ENCODE measurements at places on chromosomes 2 and 18.

- DNase-seq, result no peak
Measured at GRCh38 chr2:235086481-235087184, 134.8 kb downstream of the SH3BP4 start.

GRCh38 chr2:232927032-232927792, 57.1 kb downstream of the SNORC start:
- peak; percentile 38 for DNase-seq

DNA sequence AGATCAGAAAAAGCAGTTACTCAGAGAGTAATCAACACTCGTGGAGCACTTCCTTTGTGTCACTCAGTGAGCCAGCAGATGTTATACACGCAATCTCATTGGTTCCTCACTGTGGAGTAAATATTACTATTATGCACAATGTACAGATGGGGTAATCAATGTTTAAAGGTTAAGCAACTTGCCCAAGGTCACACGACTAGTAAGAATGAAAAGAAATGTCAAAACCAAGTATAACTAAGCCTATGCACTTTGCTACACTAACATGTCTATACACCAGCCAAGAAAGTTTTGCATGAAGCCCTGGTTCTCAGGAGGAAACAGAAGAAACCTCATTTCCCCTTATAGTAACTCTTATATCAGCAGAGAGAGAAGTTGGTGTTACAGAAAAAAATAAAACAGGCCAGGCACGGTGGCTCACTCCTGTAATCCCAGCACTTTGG, 5.4 kb downstream of the METTL21A start:
- DNase-seq, result no peak

- DNase-seq, result no peak
Measured at GRCh38 chr18:49764032-49764431, 49.3 kb downstream of the ACAA2 start.

DNA sequence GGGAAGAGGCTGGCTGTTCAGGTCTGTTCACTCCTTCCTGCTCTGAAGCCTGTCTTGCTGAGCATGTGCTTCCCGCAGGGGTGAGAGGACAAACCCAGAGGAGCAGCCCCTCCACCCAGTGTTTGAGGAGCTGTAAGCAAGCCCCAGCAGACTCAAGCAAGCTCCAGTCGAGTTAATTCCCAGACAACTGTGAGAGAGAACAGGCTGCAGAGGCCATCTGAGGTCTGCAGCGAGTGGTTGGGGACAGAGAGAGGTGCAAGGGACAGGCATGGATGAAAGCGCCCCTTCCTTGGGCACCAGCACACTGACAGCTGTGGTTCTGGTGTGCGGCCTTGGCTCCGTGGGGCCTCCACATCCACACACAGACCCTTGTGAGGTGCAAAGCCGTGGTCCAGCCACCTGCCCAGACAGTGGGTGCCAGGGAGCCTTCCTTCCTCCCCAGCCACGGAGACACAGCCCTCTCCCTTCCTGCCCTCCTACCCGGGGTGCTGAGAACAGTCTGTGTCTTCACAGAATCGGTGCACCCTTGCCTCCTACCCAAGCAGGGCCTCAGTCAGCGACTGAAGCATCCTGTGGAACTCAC, 36.2 kb downstream of the MAL start:
- no peak for DNase-seq

DNA sequence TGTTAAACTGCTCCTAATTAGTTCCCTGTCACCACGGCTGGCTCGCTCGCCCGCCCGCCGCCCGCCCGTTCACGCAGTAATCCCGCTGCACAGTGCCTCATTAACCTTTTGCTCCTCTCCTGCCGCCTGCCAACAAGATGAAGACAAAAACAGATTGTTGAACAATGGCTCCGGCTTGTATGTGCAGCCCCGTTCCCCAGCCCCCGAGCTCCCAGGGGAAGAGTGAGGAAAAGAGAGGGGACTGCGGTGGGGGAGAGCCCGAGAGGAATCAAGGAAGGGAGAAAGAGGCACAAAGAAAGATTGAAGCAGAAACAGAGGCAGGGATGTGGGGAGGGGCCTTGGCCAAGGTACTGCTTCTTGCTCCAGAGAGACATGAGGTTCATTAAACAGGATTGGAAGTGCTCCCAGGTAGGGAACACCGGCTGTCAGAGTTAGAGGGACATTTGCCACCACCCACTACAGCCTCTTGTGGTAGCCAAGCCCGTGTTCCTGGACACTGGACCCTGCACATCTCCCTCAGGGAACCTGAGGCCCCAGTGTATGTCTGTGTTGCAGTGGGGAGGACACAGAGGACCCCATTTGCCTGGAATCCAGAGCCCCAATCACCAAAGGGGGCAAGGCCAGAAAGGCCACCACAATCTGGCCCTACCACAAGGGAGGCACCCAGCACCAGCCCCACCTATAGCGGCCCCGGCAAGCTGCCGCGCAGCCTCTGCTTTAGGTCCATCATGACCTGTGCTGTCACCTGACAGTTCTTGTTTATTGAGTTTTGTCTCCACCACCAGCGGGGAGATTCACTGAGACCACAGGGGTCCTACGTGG, 38.1 kb downstream of the EMX1 start:
- no peak for DNase-seq

- DNase-seq, result no peak
Measured at GRCh38 chr2:43642363-43642762, 5.3 kb downstream of the PLEKHH2 start.

DNA sequence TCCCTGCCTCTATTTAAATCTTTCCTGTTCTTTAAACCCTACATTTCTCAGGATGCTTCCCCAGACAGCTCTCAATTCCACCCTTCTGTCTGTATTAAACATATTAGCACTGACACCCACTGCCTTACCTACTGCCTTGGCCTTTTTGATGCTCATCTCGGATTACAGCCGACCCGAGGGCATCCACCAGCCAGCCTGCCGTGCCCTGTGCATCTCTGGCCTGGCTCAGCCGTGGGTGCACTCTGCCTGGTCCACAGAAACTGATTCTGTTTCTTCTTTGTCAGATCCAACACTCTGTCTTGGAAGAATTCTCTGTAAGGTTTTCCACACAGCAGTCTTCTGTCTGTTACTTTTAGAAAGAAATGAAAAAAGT, 27.2 kb downstream of the TANC1 start:
- DNase-seq, result no peak

DNA sequence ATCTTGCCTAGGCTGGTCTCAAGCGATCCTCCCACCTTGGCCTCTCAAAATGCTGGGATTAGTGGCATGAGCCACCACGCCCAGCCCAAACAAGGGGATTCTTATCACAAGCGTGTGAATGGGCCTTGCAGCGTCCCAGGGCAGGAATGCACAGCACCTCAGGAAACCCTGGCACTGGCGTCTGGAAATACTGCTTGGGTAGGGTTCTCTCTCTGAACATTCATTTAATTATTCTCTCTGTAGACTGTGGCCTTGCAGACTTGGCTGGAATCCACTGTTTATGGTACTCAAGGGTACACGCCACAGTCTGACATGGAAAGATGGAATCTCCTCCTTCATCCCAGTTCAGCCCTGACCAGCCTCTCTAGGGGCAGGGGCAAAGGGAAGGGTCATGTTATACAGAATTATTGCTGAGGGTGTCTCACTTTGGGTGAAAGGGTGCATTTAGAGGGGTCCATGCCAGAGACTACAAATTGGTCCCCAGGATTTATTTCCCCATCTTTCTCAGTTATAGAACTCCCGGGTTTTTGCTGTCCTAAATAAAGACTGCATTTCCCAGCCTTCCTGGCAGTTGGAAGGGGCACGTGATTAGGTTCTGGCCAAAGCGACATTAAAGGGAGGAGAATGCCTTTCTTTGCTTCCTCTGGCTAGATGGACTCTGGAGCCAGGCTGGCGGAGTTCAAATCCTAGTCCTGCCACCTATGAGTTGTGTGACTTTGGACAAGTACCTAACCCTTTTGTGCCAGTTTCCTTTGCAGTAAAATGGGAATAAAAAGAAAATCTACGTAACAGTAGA, 147.2 kb upstream of the HAAO start:
- no peak for DNase-seq

DNA sequence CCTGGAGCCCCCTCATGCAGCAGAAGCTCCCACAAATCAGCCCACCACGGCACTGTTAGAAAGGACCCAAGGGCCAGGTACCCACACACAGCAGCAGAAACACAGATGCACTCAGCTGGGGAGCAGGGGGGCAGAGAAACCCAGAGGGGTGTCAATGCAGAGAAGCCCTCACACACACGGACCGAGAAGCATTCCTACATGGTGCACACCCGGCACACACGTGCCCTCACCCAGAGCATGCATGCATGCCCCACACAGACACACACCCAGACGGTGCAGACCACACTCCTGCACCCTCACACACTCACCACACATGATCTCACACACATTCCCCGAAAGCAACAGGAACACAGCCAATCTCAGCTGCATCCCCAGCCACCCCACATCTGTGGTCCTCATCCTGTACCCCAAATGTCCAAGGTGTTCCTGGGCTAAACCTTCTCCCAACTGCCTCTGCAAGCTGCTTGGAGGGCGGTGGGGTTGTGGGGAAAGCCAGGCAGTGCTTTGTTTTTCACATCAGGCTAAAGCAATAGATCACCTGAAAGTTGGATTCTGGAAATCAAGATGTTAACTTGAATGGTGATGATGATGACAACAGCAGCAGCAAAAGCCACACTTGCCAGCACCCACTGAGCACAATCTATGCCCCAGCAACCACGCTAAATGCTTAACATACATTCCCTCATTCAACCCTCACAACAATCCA, 102.3 kb downstream of the ZFP36L2 start:
- DNase-seq, result no peak

DNA sequence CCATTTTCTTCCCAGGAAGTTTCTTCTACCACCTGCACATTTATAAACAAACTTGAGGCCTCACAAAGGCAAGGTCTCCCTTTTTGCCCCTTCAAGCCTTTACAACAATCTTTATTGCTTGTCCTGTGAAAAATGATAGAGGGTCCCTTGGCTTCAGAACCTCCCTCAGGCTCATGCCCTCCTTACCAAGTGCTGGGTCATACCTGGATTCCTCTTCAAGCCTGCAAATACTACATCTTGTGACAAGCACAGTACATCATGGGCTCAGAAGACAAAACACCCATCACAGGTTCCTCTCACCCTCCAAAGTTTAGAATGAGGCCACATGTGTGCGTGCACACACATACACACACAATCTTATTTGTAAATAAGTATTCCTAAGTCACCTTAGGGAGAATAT, 9.1 kb downstream of the CAPN14 start:
- DNase-seq, result no peak

GRCh38 chr2:235489897-235490296, 3.9 kb upstream of the AGAP1 start:
- DNase-seq, result no peak

DNA sequence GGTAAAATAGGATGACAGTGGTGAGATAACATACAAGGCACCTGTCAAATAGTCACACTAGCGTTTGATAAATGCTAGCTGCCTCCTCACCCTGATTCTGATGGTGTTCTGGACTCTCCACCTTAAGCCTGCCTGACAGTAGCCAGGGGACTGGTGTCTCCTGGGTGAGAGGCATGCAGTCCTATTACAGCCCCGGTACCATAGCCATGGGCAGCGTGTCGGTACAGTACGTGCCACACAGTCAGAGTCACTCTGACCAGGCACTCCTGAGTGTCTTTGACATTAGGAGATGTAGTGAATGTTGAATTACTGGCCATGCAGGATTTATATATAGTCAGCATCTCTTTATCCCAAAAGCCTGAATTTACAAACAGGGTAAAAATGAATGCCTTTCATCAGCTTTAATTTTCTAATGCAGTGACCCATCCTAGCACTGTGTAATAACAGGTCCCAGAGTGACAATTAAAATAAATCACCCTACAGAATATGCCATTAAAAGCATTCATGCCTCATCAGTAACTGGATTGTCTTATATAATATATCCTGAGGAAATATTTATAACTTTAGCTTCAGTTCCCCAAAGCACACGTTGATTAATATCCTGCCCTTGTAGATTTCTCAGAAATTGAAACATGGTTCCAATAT, 760.3 kb upstream of the SOX11 start:
- DNase-seq, result no peak

GRCh38 chr18:43627848-43628530, 350.7 kb upstream of the SYT4 start:
- DNase-seq, result no peak

- DNase-seq, result no peak
Measured at GRCh38 chr2:113834051-113834730, 55.7 kb upstream of the ACTR3 start.

DNA sequence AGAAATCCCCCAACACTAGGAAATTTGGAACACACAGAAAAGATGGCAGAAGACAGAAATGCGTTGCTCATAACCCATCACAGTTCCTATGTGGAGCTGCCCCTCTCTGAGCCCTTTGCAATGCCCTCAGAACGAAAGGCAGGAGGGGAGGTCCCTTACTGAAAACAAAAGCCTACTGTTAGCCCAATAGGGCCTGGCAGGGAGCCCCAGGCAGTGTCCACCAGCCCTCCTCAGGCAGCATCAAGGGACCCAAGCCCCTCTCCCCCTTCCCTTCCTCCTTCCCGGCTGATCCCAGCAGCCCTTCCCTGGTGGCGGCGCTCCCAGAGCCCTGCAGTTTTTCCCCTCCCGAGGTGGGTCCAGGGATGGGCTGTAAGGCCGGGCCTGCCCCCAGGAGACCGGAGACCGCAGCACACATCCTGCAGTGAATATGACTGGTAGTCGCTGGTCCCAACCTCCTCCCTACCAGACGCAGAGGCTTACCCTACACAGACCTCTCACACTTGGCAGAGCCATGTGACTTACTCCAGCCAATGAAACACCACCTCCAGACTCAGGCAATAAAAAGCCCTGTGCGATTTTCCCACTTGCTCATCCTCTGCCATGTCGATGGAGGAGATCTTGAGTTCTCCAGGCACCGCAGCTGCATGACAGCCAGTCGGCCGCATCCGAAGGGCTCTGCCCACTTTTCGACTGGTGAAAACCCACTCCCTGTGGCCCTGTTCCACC, 19.4 kb upstream of the DUSP2 start:
- no peak for DNase-seq

DNA sequence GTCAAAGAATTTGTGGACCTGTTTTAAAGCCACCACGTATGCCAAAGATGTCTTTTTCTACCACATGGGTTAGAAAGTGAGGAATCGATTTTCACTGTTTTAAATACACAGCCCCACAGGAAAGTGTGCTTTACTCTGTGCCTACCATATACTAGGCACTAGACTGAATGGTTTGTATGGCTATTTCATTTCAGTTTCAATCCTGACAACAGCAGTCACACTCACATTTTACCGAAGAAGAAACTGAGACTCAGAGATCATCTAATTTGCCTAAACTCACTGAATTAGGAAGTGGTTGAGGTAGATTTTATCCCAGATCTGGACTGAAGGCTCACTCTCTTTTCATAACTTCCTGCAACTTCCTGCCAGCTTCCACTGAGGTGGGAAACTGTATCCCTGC, 176.4 kb downstream of the ALK start:
- DNase-seq, result no peak

- no peak for DNase-seq
Measured at GRCh38 chr18:44536046-44536445, 144.6 kb upstream of the SETBP1 start.

DNA sequence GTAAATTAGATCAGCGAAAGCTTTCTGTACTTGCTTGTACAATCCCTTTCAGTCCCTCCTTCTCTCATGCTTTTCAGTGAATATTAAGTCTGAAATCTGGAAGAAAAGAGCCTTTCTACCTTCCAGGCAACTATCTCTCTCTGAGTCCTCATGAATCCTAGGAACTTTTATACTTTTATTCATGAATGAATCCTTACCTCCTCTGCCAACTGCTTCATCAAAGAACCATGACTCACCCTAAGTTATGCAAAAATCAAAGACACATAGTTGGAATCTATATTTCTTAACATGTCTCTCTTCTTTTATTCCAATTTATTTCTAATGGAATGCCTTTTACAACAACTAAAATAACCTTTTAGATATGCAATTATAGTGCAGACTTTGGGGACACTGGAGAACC, 394.2 kb downstream of the CLIP4 start:
- DNase-seq, result no peak

GRCh38 chr2:148106331-148106730, 85.4 kb downstream of the MBD5 start:
- no peak for DNase-seq

GRCh38 chr2:120480903-120481445, 135.0 kb downstream of the INHBB start:
- no peak for DNase-seq
